ENCODE measurements at places on chromosomes 4 and X.

GRCh38 chrX:151828439-151829080 lies 84.1 kb upstream of the MAGEA4 start:
- DNase-seq, result no peak

- peak; percentile 57 for DNase-seq
Observed at GRCh38 chrX:78029663-78030062, 60.2 kb upstream of the PGAM4 start.

DNA sequence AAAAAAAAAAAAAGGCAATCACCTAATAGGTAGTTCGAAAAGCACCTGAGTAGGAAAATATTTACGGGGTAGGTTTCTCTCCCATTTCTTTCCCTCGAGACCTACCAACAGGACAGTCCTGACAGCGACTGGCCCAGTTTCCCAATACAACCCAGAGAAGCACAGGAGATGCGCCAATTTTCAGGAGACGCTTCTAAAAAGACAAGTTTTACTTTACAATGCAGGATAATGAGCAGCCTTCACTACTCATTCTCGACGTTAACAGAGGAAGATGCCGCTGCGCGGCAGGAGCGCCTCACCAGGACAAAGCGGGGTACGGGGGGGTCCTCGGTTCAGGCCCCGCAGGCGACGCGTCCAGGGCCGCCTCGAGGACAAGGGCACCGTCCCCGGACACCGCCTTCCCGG lies 708 bp downstream of the BCLAF3 start:
- DNase-seq, result peak; percentile 3

DNA sequence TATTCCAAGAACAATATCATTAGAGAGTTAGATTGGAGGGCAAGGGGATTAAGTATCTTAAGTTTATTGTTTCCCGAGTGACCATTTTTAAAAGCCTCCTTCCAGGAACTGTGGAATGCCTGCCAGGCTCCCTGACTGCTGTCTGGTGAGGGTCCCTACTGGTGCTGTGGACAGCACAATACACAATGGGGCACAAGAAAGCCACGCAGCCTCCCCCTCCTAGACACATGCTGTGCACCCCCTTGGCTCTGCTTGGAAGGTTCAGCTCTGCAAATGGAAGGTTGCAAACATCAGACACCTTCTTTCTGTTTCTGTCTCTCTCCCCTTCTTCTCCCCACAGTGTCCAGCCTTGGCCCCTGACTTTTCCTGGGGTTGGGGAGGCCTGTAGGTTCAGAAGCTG lies 153.2 kb downstream of the SHROOM3 start:
- DNase-seq, result no peak

DNA sequence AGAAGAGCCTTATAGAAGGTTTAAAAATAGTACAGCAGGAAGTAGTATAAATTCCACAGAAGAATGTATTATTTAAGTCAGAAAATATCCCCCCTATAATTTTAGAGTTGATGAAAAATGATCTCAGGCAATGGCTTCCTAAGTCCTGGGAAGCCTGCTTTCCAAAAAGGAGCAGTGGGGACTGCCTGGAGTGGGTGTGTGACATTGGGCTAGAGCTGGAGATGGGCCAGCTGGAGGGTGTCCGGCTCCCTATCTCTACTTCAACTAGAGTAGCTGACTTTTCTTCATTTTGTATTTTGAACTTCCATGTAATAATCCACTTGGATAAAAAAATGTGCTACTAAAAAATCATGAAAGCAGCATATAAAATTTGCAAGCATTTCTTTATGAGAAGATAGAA lies 253.9 kb downstream of the ANK2 start:
- no peak for DNase-seq

DNA sequence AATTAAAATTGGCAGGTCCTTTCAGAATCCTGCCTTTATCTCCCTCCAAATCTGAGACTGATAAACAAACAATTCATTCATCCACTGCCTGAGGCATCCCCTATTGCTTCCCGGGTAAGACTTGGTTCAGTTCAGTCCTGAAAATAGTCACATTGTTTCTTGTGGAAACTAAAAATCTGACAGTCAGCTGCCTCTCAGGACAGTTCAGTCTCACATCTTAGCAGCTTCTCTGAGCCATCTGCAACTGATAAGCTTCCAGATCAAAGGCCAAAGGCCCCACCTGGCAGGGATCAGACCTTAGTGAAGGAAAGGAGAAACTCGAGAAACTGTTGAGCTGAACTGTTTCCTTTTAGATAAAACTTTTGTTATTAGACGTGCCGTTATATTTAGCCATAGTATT lies 264.5 kb downstream of the IL15 start:
- no peak for DNase-seq

GRCh38 chr4:3407930-3408792 lies 33.6 kb upstream of the HGFAC start:
- DNase-seq, result no peak

DNA sequence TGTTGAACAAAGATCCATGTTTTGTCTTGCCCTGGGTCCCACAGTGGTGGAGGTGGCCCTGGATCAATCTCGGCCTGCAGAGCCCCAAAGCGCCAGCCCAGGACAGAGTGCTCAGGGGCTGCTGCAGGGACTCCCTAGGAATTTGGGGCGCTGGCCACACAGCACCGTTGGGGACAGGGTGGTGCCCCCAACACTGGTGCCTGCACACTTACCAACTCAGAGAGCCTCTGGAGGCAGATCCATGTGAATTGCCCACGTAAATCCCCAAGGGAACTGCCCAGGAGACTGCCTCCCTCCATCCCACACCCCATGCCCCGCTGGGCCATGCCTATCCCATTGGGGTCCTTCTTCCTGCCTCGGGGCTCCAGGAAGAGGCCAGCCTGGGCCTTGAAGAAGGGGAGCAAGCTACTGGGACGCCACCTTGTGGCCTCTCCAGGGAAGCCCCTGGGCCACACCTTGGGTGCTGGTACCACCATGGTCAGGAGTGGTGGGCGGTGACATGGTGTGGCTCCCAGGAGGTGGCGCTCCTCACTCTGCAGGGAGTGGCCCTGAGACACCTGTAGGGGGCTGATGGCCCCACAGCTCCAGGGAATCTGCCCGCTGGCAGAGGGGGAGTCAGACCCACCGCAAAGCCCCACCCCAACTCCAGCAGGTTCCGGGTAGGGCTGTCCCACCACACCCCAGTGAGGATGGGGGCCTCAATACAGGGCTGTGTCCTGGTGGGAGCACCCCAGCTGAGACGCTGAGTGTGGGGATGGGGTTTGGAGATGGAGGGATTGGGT lies 22.8 kb downstream of the CFAP99 start:
- DNase-seq, result peak; percentile 54

DNA sequence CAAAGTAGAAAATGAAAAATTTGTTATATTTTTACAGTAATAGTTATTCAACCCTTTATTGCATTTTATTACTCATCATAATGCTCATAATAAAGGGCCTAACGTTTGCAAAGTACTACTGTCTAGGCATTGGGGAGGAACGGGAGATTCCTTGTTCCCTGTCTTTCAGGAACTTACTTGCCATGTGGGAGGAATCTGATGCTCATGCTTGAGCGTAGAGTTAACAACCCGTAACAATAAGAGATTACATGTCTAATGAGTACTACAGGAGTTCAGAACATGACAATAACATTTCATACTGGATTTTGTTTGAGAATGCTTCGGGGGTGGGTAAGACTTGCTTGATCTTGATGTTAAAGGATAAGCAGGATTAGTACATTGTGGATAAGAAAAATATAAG lies 2.9 kb downstream of the CCSER1 start:
- DNase-seq, result no peak

DNA sequence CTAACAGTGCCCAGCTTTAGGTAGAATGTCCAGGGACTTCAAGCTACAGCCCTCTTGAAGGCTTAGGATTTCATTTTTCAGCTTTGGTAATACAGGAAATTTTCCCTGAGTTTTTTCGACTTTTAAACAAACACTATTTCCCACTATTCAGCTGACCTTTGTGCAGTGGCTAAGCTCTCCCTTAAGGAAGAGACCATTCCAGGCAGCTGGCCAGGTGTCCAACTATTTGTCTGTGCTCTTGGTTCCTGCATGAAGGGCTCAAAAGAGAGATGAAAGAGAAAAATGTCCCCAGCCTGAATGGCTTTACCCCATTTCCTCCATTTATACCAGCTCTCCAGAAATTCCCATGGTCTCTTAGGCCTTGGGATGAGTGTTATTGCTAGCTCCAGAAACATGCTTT lies 111.9 kb upstream of the KLF8 start:
- DNase-seq, result no peak

DNA sequence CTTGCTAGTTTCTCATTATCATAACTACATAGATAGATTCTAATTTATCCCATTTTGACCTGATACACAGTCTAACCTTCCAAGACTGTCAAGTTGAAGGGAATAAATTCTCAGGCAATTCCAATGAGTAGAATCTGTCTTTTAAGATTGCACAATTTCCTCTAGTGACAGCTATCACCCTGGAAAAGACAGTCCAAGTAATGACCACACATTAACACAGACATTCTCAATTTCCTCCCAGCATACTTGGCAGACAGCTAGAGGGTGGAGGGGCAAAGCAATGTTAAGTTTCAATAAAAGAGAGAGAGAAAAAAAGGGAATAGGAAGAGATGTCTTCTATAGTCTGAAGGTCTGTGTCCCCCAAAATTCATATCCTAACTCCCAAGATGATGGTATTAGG lies 234.7 kb downstream of the LDB2 start:
- no peak for DNase-seq

- DNase-seq, result no peak
Observed at GRCh38 chrX:21865436-21865835, 9.6 kb downstream of the YY2 start.

GRCh38 chrX:13545726-13546125 lies 23.7 kb upstream of the EGFL6 start:
- DNase-seq, result no peak

- DNase-seq, result no peak
Observed at GRCh38 chrX:107603429-107604159, 24.7 kb upstream of the PRPS1 start.

DNA sequence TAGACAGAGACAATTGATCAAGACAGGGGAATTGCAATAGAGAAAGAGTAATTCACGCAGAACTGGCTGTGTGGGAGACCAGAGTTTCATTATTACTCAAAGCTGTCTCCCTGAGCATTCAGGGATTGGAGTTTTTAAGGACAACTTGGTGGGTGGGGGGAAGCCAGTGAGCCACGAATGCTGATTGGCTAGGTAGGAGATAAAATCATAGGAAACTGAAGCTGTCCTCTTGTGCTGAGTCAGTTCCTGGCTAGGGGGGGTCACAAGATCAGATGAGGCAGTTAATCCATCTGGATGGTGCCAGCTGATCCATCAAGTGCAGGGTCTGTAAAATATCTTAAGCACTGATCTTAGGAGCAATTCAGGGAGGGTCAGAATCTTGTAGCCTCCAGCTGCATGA lies 358.6 kb downstream of the GPM6A start:
- no peak for DNase-seq

DNA sequence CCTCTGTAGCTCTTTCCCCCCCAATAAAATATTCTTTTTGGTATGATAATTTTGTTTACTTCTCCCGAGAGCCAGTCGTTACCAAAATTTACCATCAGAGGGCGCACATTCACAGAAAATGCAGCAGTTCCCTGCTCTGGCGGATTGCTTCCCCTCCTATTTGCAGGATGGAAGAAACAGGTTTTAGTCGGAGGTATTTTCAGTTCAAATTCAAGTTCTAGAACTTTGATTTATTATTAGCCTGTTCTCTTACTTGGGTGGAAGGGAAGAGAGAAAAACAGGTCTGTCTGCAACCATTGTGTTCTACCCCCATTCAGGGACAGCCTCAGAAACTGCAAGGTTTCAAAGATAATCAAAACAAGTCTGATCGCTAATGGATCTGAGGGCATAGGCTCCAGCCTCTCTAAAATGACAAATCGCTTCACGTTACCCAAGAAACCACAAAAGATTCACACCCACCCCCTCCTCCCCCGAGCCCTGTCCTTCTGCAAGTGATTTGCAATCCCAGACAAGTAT lies 263.8 kb upstream of the RPS6KA3 start:
- DNase-seq, result peak; percentile 4

DNA sequence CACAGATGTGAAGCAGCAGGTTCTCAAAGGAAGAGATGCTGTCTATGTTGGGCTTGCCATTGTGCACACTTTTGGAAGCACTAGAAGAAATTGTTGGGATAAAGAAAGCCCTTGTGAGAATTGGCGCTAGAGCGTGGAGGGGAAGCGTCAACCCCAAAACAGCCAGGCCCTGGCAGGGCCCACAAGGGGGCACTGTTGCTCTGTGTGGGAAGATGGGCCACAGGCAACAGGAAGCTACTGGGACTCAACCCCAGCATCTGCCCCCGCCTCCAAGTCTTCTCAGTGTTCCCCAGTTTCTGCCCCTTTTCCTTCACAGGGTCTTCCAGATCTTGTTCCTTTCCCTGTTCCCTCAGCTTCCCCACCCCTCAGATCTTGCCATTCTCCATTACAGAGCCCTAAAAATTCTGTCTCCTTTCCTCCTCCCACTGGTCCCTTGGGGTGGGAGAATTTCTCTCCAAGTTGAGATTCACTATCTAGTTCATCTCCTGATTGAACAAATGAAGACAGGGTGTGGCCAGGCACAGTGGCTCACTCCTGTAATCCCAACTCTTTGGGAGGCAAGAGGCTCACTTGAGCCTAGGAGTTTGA lies 85.5 kb downstream of the STARD8 start:
- DNase-seq, result peak; percentile 49

DNA sequence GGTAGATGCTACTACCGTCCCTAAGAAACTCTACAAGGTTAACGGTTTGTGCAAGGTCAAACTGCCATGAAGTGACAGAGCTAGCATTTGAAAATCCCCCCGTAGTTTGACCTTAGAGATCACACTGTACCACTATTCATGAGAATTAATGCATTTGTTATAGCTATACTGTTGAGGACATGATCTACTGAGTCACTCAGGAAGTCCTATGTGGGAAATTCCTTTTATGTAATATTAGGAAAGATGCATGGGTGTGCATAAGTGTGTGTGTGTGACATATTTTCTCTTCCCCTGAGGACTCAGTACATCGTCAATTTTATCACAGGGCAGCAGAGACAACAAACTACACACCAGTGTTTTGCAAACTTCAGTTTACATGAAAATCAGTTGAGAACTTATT lies 141.1 kb downstream of the FBXW7 start:
- DNase-seq, result no peak

DNA sequence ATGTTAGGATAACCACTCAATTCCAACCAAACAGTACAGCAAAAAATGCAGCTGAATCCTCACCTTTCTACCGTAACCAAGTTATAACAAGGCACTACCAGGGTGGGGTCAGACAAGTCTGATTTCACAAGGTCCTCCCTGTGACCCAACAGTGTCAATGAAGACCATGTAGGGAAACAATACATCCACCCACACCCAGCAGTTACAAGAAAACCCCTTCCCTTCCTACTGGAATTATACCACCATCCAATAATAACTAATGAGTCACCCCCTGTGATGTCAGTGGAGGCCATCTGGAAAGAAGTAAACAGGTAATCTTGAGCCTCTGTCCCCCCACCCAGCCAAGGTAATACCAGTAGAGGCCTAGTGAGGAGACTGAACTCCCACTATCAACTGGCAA lies 117.6 kb downstream of the FGF16 start:
- no peak for DNase-seq

- no peak for DNase-seq
Observed at GRCh38 chrX:20969565-20969964, 404.7 kb upstream of the CNKSR2 start.

DNA sequence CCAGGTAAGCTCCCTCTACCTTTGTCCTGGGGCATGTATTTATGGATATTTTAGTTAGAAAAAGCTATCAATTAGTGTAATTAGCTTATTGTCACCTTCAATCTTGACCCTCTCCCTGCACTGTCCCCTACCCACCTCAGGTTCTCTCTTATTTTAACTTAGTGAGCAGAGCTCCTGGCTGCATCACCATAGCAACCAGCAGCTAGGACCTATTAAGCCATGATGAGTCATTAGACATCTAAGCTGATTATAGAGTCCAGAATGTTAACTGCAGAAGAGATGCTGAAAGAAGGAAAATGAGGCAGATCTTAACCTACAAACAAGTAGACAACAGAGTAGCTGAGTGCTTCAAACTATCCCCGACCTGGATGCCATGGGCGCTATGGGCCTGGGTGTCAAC lies 36.6 kb downstream of the MAGEE2 start:
- no peak for DNase-seq
